Activated CD8-positive, alpha-beta memory T cell treated with anti-CD3 and anti-CD28 coated beads for 1 hour (primary cell): ENCODE measurements at places on chromosomes 12 and 14.

GRCh38 chr12:98471085-98471484, 44.3 kb upstream of the TMPO start:
- no peak for DNase-seq

- DNase-seq: peak; percentile 18
Measured at GRCh38 chr14:63857466-63858030, 4.7 kb downstream of the SYNE2 start.

GRCh38 chr12:17778242-17778641, 311.8 kb downstream of the RERGL start:
- DNase-seq: no peak

- DNase-seq: peak; percentile 3
Measured at GRCh38 chr12:54749191-54749818, 101.1 kb upstream of the DCD start.

- no peak for DNase-seq
Measured at GRCh38 chr14:105375635-105376057, 22.7 kb upstream of the TEX22 start.
